Activated CD8-positive, alpha-beta T cell treated with anti-CD3 and anti-CD28 coated beads for 36 hours (primary cell): ENCODE measurements at places on chromosomes 5 and 9.

GRCh38 chr5:153905219-153905618 is 133.5 kb downstream of the FAM114A2 start:
- no peak for DNase-seq

GRCh38 chr9:128026773-128027541 is 40.2 kb downstream of the NAIF1 start:
- peak; percentile 77 for DNase-seq

GRCh38 chr5:146652547-146652946 is 136.6 kb upstream of the GPR151 start:
- no peak for DNase-seq

GRCh38 chr9:14147738-14148137 is 166.2 kb downstream of the NFIB start:
- DNase-seq, result no peak

DNA sequence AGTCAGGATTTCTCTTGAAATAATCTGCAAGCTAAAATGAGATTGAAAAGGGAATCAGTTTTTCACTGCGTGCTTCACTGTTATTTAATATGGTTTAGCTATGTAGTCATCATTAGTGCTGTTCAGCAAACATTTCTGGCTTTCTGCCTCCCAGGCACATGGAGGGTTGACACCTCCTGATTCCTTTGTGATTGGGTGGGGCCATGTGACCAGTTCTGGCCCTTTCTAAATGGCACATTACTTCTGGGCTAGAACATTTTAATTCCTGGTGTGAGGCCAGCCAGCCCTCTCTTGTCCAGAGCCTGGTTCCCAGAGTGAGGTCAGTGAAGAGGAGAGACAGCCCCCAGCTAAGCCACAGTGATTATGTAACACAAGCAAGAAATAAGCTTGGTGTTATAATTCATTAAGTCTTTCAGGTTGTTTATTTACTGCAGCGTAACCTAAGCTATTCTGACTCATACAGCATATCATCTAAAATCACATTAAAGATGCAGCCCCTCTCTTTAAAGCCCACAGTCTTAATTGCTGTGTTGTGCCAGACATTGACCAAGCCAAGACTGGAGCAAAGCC is 17.4 kb upstream of the ARSI start:
- no peak for DNase-seq

GRCh38 chr5:42995360-42995751 is 44.8 kb downstream of the ANXA2R start:
- no peak for DNase-seq

GRCh38 chr5:28404363-28405071 is 1366.1 kb upstream of the CDH9 start:
- no peak for DNase-seq
